Dermis microvascular lymphatic vessel endothelial cell (primary cell): ENCODE measurements at places on chromosomes 7 and 10. TPM values are rescaled to one million over a fixed set of nuclear protein-coding genes. Genes with fewer than 3 reads are reported as not detected.

GRCh38 chr7:20595971-20596370 is 19.5 kb upstream of the ABCB5 start:
- DNase-seq = no peak

DNA sequence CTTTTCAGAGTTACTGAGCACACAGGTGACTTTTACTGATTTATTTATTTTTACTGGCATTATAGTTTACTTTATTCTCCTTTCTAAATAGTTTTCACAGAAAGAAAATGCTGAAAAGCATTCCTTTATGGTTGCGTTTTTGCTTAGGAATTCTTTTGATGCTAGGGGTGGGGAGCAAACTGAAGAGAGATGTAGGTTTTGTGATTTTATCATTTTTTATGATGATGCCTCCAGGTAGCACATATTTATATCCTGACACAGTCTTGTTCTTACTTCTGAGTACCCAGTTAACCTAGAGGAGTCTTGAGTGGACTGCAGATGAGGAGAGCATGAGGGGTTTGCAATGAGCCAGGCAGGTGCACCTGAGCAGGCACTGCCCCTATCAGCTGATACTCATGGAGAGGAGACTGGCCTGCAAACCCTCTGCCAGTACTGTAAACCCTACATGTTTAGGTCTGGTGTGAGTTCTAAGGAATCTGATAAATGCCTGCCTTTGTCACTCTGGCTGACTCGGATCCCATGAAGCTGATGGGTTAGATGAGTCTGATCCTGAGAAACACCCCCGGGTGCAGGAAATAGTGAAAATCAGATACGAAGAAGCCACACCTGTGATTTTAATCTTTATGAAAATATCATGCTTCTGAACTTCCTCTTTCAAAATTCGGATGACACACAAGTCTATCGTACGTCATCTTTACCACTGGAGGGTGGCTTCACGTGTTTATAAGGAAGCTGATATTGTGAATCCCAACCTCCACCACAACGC is 302.9 kb downstream of the WDR37 start:
- DNase-seq = no peak

- no peak for DNase-seq
These were observed 152.0 kb upstream of the PITRM1 start for GRCh38 chr10:3324612-3325038.

The ENO4 gene
- under 0.01 TPM in 1 of 2 replicates, not detected in the other for total RNA-seq

The SVOPL gene
- not detected in 2 replicates for total RNA-seq
